Stimulated activated CD4-positive, alpha-beta T cell treated with anti-CD3 and anti-CD28 coated beads, Interleukin-1b, Interleukin-23, amount 100 ng/mL, for 24 hours (primary cell): ENCODE measurements at places on chromosomes 11 and 22.

DNA sequence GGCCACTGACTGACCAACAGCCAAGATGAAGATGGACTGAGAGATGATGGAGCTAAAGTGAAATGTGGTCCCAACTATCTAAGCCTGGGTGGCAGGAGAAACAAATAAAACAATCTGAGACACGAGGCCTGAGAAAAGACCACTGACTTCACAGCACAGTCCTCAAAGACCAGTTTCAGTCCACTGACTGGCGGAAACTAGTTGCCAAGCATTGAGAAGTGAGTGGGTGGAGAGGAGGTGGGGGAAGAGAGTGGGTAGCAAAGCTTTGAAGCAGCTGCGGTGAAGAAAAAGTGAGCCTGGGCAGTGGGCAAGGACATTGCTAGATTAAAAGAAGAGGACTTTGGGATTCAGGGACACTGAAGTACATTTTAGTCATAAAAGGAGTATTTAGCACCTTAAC, 1.9 kb downstream of the MS4A1 start:
- no peak for DNase-seq

DNA sequence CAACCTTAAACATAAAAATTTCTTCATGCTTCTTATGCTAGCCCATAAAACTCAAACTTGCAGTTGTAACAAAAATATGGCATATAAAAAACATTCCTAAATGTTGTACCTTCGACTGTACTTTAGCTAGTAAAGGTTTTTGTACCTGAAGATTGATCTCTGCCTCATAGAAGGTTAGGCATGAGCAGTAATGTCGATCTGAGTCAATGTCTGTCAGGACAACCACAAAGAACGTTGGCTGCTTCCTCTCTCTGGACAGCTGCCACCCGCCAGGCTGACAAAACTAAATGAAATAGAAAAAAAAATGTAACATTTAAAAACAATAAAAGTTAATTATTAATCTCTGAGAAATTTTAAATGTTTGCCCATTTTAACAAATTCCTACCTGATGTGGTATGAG, 251.3 kb downstream of the SBF2 start:
- no peak for DNase-seq

DNA sequence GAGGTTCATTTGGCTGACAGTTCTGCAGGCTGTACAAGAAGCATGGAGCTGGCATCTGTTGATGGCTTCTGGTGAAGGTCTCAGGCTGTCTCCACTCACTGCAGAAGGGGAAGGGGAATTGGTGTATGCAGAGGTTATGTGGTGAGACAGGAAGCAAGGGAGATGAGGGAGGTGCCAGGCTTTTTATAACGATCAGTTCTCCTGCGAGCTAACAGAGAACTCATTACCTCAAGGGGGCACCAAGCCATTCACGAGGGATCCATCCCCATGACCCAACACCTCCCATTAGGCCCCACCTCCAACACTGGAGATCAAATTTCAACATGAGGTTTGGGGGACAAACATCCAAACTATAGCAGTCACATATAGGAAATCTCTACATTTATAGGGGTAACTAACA, 38.7 kb upstream of the E2F8 start:
- DNase-seq: no peak

- DNase-seq: no peak
Observed at GRCh38 chr11:20159466-20160381, 551 bp downstream of the DBX1 start.

DNA sequence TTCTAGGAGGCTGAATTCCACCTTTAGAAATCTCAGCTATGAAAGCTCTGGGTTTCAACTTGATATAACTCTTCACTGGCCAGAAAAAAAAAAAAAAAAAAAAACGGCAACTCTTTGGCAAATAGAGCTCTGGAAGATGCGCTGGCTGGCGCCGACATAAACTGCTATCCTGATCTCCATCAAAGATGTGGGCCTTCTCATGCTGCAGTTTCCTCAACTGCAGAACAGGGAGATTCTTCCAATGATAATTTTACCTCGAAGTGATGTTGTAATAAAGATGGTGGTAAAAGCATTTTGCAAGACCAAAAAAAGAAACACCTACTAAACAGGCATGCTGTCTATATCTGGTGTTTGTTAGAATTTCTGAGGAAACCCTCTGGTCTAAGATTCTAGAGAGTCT, 20.3 kb downstream of the FLI1 start:
- no peak for DNase-seq

DNA sequence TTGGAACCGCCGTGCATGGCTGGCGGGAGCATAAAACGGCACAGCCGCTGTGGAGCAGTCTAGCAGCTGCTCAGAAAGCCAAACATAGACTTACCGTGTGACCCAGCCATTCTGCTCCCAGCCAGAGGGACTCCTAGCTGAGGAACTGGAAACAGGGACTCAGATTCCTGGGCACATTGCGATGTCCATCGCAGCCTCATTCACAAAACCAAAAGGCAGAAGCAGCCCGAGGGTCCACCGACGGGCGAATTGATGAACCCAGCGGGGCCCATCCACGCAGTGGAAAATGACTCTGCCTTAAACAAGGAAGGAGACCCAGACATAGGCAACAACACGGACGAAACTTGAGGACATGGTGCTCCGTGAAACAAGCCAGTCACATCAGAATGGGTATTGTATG, 5.7 kb upstream of the MUC5B start:
- DNase-seq: no peak

DNA sequence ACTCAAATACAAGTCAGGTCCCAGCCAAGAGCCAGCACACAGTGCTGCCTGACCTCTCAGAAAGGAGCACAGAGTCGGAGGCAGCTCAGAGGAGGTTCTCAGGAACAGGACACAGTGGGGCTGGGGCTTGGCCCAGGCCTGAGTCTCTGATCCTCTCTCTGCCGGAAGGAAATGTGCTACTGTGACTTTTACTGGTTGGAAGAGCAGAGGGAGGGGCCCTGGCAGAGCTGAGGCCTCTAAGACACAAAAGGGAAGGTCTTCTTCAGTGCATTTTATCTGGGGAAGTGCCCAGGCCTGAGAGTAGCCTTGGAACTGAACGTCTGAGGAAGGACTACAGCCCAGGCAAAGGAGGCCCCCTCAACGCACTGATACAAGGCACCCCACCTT, 16.2 kb upstream of the CASTOR1 start:
- DNase-seq: no peak

DNA sequence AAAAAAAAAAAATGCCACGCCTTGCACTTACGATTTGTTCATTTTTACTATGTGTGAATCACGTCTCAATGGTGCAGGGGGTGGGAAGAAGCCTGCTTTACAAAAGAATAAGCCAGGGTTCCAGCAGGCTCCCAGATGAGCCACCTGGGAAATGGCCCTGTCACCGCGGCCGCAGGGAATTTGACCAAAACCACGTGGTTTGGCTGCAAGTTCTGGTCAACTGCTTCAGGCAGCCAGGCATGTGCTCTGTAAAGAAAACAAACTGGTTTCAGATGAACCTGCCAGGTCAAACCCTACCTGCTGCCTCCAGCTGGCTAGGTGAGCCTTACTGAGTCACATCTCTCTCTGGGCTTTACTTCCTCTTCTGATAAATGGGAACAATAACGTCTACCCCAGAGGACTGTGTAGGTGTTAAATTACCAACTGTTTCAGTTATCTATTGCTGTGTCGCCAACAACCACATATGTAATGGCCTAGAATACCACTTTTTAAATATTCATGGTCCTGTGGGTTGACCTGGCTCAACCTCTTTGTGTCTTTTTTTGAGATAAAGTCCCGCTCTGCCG, 30.5 kb upstream of the GCAT start:
- no peak for DNase-seq

DNA sequence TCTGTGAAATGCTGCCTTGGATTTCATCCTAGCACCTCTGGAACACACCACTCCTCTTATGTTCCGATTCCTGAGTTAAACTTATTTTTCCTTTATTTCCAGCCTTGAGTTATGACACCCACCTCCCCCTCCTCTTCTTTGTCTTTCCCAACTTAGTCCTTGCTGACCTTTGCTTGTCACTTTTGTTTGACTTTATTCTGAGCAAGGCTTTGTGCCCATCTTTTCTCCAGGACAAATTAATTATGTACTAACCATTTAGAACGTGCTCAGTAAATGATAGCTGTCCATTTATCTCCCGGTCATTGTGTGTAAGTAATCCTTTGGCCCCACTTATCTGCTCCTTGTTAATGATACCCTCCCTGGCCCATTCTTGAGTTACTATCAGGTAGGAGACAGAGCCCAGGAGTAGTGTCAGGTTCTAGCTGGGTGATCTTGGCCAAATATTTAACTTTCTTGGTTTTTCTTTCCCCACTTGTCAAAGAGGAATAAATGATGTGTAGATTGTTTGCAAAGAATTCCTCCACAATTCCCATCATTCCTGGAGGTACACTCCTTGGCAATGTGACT, 44.2 kb downstream of the EXPH5 start:
- DNase-seq: no peak

DNA sequence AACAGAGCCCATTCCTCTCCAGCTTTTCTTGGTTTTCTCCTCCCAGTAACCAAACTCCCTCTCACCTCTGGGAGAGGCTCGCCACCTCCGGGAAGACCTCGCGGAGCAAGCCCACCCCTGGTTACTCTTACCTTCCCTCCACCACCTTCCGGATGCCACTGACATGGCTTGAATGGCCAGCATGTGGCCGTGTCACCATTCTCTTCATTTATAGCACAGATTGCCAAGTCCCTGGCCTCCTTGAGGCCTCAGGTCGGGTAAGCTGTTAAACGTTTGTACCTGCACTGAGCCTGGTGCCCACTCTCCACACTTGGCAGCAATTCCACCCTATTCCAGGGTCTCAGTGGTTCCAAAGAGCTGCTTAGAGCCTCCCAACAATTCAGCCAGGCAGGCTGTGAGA, 8.0 kb upstream of the FXYD2 start:
- no peak for DNase-seq

- no peak for DNase-seq
Observed at GRCh38 chr22:49093192-49093880, 734.3 kb downstream of the BRD1 start.

DNA sequence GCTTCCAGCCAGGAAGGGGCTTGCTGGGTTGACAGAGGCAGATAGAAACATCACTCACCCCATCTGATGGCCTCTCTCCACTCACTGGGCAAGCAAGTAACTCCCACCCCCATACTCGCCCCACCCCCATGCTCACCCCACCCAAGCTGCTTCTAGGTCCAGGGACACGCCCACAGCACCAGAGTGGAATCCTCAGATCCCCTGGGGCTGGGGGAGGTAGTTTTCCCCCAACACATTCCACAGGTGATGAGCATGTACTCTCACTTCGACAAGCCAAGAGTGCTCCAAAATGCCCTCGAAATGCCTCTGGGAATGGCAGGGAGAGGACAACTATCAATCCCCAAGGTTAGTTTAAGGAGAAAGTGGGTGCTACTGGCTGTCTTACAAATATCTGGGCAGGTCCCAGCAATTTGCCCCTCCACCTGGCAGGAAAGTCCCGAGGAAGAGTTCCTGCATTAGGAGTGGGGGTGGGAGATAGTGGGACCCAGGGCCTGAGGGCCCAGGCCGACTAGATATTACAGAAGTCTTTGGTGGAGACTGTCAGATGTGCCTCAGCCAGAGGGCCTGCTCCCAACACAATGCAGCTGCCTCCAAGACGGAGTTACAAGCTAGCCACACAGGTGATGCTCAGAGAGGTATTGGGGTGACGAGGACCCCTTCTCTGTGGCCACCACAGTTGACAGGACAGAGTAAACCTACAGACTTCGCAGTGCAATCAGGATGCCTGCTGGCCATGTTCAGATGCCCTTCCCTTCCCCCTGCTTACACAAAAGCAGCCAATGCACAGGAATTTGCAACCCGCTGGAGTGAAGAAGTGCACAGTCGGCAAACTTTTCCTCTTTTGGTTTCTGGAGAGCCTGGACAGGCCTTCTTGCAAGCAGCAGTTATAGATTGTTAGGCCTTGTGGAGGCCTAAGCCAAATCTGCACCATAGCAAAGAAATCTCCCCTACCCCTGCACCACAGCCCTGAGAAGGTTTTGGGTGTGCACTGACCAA, 2.9 kb upstream of the LMO1 start:
- DNase-seq: no peak

DNA sequence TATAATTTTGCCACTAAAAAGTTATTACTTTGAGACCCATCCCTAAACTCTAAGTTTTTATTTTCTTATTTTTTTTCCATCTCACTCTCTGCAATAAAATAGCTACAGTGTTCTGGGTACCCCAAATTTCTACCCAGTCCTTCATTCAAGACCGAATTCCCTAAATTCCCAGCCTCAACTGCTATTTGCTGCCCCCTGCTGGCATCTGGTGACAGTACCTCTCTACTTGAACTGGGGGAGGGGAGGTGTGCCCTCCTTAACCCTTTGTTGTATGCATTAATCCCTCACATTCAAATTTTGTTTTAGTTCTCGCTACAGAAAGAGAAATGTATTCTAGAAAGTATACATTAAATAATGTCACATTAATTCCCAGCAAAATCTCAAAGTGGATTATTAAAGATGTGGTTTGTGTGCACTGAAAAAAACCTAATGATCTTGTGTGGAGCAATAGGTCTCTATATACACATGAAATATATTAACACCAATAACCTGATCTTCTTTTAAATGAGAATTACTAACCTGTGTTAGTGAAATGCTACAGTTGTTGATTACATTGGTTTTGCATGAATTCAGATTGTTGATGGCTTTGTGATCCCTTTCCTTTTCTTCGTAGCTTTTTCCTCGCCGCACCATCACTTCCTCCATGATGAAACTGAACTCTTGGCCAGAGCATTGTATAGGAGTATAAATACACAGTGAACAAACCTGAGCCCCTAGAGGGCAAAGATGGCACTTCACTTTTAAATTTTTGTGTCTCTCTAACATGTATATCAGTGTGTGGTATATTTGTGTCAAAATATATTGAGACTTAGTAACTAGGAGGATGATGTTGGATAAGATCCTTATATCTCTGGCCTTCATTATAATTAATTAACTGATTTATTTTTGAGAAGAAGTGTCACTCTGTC, 590.0 kb downstream of the METTL15 start:
- DNase-seq: no peak

GRCh38 chr11:91164452-91164822, 941.6 kb upstream of the CHORDC1 start:
- no peak for DNase-seq

GRCh38 chr11:1770061-1770460, 6.3 kb upstream of the CTSD start:
- DNase-seq: no peak

DNA sequence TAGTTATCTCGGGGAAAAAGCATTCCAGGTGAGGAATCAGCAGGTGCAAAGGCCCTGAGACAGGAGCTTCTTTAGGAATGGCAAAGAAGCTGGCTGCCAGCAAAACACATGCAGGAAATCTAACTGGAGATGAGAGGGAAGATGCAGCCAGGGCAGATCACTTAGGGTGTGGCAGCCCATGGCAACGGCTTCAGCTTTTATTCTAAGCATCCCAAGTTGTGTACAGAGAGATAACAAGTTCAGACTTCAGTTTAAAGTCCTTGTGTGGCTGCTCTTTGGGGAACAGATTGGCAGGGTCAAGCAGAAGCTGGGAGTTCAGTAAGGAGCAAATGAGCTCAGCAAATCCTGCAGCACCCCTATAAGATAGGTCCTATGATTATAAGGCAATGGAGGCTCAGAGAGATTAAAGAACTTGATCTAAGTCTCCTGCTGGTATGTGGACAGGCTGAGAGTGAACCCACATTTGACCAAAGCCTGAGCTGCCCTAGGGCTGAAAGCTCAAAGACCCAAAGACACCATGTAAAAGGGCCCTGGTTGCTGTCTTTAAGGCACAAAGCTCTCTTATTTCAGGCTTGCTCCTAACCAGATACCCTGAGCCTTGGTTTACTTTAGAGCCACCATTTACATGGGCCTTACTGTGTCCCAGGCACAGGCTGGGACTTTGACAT, 466.8 kb downstream of the SOX6 start:
- no peak for DNase-seq
